ENCODE measurements at places on chromosomes 1 and 21.

GRCh38 chr1:154548028-154548427, 10.4 kb downstream of the UBE2Q1 start:
- DNase-seq: no peak

DNA sequence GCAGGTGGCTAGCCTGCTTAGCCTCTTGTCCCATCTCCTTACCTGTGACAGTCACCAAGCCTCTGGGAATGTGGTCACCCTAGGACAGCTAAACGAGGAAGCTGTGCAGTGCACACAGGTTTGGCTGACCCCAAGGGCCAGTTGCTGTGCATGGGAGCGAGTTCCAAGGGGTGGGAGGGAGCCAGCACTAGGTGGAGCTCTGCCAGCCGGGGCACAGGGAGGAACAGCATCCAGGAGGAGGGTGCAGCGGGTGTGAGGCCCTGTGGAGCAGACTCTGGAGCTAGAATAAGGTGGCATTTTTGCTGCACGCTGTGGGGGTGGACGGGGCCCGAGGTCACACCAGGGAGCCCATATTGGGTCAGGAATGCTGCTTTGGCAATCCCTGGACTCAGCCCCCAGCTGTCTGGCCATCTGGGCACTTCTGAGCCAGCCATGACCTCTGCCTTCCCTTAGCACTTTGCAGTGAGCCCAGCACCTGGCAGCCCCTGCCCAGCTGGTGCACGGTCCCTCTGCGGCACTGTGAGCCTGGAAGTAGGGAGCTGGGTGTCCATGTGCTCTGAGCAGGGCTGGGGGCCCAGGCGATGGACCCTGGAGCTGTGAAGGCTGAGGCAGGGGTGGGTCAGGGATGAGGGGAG, 8.7 kb downstream of the PDXK start:
- no peak for DNase-seq

- peak; percentile 48 for DNase-seq
Measured at GRCh38 chr1:183956559-183957188, 80.9 kb downstream of the COLGALT2 start.

DNA sequence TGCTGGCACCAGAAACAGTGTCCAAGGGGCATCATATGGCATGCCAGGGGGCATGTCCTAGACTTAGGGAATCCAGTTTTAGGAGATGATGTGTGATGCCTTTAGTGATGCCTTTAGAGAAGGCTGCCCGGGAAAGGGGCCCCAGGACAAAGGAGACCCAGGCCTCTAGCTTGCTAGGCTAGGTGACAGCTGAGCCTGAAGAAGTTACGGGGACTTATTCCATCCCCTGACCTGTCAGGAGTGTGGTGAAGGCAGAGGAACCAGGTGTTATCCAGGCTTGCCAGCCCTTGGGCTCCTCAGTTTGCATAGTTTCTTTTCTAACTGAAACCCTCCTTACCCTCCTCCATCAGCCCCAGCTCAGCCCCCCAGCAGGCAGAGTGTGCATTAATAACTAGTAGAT, 269.7 kb upstream of the CSF3R start:
- no peak for DNase-seq

DNA sequence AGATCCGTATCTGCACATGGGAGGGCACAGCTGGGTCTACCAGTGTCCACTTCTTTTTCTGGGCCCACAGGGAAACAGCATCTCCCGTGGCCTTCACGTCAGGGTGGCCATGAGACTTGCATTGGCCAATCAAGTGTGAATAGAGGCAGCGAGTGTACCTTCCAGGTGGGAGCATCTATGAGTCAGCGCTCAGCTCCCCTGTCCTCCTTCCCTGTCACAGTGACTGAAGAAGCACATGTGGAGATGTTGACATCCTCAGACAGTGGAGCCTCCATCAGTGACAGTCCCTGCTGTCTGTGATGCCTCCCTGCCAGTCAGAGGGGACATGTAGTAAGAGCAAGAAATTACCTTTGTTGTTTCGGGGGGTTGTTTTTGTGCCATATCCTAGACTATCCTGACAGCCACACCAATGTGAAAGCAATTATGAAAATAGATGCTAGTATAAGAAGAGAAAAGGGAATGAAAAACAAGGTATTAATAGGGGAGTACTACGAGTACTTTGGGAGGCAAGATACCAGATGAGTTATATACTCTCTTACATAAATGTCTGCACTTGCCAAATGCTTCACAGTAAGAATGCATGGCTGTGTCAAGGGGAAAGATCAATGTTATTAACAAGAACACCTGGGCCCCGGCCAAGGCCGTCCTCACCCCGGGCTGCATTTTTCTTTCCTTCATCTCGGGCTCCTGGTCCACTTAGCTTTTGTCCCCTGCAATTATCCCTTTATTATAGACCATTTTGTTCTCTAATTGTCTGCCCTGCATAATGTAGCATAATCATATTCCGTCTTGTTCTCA, 86.0 kb downstream of the MATN1 start:
- DNase-seq: no peak

DNA sequence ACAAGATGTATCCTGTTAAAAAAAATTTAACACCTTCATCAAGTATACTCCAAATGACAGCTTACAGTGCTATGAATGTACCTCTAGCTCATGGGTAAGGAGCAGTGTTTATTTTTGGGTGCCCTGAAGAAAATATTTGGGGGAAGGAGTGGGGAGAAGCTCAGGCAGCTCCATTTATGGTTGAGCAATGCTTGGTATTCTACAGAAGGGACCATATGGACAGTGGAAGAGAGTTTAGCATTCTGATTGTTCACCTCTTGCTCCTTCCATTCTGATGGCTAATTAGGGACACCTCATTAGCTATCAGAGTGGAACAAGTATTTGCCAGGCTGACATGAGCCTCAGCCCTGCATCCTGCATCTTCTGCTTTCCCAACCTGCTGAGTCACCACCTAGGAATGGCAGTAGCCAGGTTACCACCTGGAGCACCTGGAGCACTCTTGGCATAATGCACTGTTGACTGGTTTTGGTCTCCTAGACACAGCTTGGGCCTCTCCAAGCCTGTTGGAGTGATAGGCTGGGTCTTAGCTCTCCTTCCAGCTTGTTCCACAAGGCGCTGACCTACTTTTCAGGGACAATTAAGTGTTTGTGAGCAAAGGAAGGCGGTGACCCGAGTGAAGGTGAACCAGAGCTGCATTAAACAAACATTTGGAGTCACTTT, 62.0 kb upstream of the MACF1 start:
- DNase-seq: no peak

DNA sequence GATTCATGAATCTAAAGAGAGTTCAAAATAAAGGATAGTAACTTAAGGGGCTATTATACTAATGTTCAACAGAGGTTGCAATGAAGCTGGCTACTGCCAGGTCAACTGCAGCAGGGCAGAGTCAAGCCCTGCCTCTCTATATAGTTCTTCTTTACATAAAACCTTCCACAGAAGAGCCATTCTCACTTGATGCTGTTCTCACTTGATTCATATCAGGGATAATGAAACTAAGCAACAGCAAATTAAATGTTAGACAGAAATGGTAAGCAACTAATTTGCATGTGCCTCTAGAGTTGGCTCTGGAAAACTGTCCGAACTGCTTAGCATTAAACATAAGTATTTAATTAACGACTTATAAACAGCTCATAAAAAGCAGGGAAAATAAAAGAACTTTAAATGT, 17.4 kb downstream of the CCSAP start:
- DNase-seq: no peak

DNA sequence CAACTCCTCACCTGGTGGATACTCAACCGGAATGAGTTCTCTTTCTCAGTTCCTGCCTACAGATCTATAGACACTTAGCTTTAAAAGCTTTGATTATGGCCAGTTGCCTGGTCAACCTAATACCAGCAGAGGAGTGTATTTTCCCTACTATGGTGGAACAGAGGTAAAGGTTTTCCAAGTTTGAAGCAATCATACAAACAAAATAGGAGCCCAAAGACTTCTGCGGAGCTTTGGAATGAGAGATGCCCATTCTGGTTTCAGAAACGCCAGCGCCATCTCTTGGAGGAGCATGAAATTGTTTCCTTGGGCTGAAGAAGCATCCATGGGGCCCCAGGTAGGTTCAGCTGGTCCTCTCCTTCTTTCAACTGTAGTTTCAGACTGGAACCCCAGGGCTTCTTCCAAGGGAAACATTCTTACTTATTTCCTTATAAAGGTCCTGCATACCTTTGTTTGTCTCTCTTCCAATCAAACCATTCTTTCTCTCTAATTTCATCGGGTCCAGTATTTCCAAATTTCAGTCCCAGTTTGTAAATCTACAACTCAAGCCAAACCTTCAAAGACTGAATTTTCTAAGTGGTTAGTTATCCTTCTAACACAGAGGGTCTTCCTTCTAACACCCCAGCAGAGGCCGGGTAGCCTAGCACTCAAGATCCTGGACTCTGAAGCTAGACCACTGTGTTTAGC, 95.9 kb downstream of the KCNJ15 start:
- peak; percentile 54 for DNase-seq

DNA sequence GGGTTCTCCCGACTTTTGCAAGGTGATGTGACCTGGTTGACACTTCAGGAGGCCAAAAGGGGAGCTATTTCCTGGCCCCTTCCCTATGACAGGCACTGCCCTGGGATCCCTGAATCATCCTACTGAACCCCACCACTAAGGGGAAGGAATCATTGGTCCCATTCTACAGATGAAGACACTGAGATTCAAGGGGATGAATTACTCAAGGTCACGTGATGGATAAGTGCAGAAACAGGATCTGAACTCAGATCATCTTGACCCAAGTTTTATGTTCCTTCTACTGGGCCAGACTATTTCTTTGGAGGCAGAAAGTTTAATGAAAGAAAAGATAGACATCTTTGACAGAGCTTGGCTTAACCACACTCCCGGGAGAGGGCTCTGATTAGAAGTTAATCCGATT, 258.7 kb downstream of the RRAGC start:
- DNase-seq: no peak

GRCh38 chr1:86461482-86461881, 7.2 kb upstream of the CLCA1 start:
- no peak for DNase-seq

- no peak for DNase-seq
Measured at GRCh38 chr1:172452536-172453152, 8.8 kb upstream of the PIGC start.

DNA sequence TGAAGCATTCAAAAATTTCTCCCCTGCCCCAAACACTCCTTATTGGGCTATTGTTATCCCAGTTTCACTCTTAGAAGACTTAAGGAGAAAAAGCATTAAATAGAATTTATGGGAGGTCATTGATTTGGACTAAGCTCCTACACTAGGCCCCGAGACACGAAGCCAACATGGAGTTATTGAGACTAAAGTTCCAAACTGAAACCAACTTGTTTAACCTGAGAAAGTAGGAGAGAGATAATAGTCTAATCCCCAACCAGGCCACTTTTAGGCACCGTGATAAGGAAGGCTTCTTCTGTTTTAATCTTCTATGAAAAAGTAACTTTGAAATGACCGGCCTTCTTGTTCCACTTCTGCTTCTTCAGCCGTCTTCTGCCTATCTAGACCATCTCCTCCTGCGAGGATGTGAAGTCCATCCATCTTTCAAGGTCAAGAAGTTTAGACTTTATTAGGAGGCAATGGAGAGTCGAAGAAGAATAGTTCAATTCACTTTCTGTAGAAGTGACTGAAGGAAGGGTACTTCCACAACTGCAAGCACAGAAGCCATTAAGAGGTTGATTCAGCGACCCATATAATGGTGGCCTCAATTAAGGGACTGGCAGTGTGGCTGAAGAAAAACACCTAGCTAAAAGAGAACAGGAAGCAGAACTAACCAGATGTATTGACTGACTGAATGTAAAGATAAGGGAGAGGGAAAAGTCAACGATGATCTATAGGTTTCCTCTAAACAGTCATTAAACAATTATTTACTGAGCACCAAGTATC, 428.8 kb downstream of the SMYD3 start:
- DNase-seq: no peak

GRCh38 chr1:214354440-214355148, 73.6 kb downstream of the SMYD2 start:
- no peak for DNase-seq

DNA sequence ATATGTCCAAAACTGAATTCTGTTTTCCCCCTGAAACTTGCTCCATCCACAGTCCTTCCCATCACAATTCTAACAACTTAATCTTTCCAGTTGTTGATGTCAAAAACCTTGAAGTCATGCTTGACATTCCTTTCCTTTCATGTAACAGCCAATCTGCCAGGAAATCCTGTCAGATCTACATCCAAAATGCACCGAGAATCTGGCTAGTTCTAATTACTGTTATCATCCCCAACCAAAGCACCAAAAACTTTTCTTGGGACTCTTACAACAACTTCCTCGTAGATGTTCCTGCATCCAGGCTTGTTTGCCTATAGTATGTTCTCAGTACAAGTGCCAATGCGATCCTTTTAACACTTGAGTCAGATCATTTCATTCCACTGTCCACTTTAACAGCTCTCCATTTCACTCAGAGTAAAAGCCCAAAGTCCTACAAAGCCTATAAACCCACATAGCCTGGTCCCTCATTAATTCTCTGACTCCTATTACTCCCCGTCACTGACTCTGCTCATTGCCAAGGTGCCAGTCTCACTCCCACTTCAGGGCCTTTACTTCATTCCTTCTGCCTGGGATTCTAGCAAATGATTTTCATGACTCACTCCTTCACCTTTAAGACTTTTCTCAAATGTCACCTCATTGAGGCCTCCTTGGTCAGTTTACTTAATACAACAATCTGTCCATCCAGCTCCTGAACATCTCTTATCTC, 493.2 kb upstream of the NFIA start:
- DNase-seq: no peak

- DNase-seq: no peak
Measured at GRCh38 chr21:32712043-32712442, 15.8 kb downstream of the SYNJ1 start.

DNA sequence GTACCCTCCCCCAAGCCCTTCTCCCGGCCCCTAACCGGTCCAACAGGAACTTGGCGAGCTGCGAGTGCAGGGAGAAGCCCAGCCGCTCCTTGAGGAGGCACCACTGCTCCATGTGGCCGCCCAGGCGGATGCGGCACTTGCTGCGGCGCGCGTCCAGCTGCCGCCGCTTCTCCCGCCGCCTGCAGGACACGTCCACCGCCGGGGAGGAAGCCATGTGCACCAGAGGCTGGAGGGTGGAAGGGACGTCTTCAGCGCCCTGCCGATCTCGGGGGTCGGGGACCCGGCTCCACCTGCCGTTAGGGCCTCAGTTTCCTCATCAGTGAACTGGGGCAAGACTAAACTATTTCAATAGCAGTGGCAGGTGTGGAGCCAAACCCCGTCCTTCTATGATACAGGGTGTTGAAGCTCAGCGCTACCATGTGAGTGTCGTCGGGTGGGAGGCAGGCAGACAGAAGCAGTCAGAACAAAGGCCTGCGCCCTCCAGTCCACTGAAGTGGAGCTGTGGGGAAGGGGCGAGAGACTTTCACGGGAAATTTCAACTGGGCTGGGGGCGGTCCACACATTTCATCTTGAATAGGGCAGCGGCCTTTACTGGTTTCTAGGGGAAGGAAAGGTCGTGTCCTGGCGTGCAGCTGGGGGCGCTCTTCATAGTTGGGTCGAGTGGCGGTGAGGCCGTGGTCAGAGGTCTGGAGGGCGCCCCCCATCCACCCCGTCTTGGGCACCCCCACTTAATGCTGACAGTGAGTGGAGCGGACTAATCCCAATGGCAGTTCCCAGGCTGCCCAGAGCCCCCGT, 592 bp downstream of the ZNF692 start:
- DNase-seq: peak; percentile 26
